PC-3 (cell line): ENCODE measurements at places on chromosomes 2 and 18.
A peak's percentile ranks its signal among the peaks of the same experiment; 100 is the strongest.

DNA sequence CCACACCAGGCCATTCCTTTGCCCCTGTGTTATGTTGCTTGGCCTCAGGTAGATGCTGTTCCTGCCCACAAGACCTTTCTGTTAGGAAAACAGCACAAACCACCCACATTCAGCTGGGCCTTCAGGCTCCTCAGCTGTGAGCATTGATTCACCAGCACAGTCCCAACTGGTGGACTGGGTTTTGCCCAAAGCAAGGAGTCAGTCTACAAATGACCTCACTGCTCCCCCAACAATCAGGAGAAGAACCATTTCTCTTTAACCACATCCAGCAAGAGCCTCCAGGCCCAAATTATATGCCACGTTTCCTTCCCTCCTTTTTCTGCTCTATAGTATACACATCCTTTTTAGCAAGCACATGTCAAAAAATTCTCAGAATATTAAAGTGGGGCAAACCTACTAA is 5.2 kb downstream of the TMEM163 start:
- no peak for DNase-seq

DNA sequence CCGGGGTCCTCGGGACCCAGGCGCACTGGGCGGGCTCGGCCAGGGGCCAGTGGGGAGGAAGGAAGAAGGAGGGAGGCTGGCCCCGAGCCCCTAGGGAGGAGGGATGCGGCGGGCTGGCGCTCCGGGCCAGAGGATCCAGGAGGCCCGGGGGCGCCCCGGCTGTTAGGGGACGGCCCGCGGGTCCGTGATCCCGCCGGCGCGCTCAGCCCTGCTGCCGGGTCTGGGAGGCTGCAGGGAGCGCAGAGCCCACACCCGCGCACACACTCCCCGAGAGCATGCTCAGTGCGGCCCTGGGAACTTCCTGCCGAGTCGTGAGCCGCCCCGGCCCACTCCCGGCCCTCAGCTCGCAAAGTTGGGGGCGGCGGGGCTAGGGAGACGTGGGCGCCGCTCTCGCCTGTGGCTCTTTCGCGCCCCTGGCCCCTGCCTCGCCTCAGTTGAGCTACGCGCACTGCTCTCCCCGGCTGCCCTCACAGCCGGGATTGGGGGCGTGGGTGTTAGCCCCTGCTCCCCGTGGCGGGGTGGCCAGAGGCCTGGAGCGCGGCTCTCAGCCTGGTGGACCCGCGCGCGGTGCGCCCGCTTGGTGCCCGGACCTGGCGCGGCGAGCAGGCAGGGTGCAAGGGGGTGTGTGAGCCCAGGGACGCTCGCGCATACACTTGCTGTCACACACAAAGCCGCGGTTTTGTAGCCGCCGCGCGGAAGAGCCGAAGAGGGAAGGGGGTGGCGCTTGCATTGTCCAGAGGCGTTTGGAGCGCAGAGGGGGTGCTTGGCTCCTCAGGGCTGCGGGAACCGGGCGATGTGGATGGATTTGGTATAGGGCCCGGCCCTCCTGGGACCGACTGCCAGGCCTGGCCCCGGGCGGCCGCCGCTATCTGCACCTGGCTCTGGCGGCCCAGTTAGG is 132.9 kb upstream of the MGAT5 start:
- peak; percentile 52 for DNase-seq

DNA sequence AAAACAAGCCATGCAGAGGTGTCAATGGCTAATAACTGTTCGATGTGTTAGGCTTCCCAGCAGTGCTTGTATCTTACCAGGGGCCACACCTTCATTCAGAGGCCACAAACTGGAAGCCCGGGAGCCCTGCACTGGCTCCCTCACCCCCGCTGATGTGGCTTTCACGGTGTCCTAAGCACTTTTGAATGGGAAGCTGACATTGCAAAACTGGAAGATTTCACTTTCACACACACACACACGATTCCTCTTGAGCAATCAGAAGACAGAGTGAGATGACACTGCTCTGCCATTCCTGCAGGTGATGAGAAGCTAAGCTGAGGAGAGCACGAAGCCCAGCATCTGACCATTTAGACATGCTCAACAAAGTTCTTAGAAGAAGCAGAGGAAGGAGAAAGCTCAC is 8.6 kb upstream of the ZNF407 start:
- no peak for DNase-seq

DNA sequence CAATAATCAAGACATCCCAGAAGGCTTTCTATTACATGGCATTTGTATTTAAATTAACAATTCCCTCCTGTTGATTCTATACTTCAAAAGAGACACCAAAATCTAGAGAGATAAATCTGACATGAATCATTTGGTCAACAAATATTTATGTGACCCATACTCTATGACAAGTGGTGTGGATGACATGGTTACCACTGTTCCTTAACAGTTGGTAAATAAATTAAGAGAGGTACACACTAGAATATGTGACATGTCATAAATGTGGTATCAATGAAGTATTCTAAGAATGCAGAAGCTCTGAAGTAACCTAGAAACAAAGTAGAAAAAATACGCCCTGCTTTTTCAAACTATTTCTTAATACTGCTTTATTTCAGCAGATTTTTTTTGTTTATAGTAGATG is 255.4 kb downstream of the EXOC6B start:
- peak; percentile 83 for DNase-seq

GRCh38 chr2:52895726-52896340 is 871.8 kb upstream of the CHAC2 start:
- DNase-seq, result no peak

DNA sequence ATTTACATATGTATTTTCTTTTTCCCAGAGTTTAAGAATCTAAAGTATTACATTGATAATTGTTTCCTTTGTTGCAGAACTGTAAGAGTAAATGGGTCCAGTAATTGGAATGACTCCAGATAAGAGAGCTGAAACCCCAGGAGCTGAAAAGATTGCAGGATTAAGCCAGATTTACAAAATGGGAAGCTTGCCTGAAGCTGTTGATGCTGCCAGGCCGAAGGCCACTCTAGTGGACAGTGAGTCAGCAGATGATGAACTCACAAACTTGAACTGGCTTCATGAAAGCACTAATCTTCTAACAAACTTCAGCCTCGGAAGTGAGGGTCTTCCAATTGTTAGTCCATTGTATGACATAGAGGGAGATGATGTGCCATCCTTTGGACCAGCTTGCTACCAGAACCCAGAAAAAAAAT is 183.8 kb upstream of the STON1 start:
- DNase-seq, result peak; percentile 60

DNA sequence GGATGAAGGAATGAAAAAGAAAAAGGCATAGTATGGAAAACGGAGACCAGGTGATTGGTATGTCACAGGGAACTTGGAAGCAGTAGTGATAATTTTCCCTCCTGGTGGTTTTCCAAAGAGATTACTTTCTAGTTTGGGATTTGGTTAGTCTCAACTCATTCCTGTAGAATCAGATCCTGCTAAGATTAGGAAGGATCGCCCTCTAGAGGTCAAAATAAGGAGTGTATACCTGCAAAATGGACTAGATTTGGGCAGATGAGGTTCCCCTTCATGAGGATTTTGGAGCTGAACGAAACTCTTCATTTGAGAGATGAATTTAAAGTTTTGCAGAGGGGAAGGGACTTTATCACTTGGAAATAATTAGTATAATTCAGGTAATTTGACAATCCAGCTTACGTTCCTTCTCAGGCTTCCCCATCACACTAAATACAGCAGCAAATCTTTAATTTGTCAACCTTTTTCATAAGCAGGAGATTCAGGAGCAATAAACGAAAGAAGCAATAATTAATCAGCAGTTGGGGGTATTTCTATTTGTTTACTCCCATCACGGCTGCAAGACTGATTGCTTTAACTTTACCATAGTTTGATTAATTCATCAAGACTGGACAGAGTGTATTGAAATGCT is 65.2 kb downstream of the CCDC195 start:
- DNase-seq, result peak; percentile 77

GRCh38 chr2:240397542-240397916 is 37.9 kb upstream of the GPC1 start:
- no peak for DNase-seq

- DNase-seq, result no peak
Observed at GRCh38 chr2:224976629-224977525, 65.4 kb downstream of the DOCK10 start.

- no peak for DNase-seq
Observed at GRCh38 chr18:5478261-5478660, 65.5 kb downstream of the EPB41L3 start.

GRCh38 chr18:57951999-57952774 is 91.8 kb upstream of the NEDD4L start:
- no peak for DNase-seq

GRCh38 chr18:64100116-64100922 is 48.6 kb downstream of the LINC00305 start:
- no peak for DNase-seq
